ENCODE measurements at places on chromosomes 12 and 14. TPM values are rescaled to one million over a fixed set of nuclear protein-coding genes. Genes with fewer than 3 reads are reported as not detected.

The MRPL42 gene
- 93.8 TPM for total RNA-seq

- no peak for DNase-seq
Measured at GRCh38 chr12:3178671-3179313, 101.6 kb downstream of the TSPAN9 start.

DNA sequence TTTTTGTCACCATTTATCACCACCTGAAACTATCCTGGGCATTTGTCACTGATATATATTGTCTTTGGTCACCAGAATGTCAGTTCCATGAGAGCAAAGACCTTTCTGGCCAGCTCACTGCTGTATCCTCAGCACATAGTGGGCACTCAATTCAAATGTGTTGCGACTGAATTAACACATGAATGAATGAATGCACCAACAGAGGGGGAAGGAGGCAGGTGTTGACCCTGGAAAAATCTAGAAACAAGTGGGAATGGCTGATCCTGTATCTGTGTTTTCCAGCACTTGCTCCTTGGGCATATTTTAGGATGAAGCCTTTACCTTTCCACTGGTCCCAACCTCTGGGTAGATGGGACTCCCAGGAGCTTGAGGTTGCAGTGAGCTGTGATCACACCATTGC is 3.4 kb upstream of the NCOR2 start:
- no peak for DNase-seq

DNA sequence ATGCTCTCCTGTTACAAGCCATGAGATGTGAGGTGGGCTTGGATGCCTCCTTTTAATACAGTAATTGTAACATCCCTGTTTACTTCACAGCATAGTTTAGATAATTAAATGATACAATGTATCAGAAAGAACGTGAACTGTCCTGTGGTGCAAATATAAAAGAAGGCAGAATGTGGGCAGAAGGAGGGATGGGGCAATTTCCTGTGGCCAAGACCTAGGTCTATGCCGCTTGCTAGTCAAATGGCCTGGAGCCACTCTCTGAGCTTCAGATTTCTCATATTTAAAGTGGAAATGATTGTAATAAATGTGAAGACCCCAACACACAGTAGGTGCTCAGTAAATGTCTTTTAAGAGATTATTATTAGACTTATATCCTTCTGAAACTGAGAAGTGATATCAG is 24.0 kb upstream of the EVL start:
- no peak for DNase-seq

- no peak for DNase-seq
Measured at GRCh38 chr14:96255501-96256366, at the start of gene BDKRB1. BDKRB1 (plus strand) TSS chr14:96256210; CDS start chr14:96263683, 7,473 bp downstream.

The SIX6 gene
- total RNA-seq, result not detected
